CD14-positive monocyte (primary cell): ENCODE measurements at places on chromosomes 6 and 20.
A peak's percentile ranks its signal among the peaks of the same experiment; 100 is the strongest.

DNA sequence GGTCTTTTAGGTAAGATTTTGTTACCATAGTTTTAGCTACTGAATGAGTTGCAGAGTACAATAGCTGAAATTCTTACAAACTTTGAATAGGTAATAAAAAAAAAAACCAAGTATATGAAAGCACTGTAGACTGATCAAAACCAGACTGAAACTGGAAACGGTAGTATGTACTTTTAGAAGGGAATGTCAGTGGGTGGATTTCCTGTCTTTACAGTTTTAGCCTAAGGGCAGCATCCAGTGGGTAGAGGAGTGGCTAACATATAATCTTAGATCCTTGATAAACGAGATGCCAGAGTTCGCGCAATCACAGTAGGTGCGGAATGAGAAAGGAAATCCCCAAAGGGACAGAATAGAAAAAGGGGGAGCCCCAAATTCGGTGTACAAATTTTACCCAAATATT, 385.9 kb upstream of the RUNX2 start:
- DNase-seq, result no peak

DNA sequence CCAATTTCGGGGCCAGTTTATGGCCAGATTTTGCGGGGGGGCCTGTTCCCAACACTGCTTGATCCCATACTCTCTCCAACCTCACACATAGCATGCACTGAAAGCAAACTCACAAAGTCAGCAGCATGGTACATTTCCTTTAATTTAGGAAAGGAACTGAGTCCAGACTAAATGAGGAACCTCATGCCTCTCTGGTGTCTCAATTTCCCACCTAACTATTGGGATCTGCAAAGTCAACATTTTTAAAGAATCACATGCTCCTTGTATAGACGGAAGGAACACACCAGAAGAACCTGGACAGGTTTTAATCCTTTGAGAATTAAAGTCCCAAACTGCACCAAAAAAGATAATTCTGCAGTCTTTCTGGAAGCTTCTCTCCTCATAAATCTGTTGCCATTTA, 33.3 kb downstream of the FAM50B start:
- DNase-seq, result no peak

- no peak for DNase-seq
Measured at GRCh38 chr20:58889334-58889760, 36.8 kb downstream of the GNAS start.

- no peak for DNase-seq
Measured at GRCh38 chr6:20670750-20671149, 136.5 kb downstream of the CDKAL1 start.

DNA sequence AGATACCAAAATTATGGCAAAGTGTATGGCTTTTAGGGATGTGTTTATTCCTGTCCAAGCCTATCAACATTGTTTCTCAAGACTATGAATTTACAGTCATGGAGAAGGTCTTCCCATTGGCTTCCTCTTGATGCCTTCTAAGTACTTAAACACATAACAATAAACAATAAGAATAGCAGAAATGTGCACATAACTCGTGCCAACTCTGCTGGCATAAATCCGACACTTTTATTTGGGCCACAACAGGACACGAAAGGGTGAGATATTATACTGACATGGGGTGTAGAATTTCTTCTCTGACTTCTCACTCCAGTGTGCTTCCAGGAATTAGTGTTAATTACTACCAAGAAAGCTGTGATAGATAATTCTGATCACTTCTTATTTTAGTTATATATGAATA, 695.9 kb upstream of the SLC35B3 start:
- no peak for DNase-seq

- no peak for DNase-seq
Measured at GRCh38 chr6:92716638-92717037, 702.7 kb downstream of the EPHA7 start.

DNA sequence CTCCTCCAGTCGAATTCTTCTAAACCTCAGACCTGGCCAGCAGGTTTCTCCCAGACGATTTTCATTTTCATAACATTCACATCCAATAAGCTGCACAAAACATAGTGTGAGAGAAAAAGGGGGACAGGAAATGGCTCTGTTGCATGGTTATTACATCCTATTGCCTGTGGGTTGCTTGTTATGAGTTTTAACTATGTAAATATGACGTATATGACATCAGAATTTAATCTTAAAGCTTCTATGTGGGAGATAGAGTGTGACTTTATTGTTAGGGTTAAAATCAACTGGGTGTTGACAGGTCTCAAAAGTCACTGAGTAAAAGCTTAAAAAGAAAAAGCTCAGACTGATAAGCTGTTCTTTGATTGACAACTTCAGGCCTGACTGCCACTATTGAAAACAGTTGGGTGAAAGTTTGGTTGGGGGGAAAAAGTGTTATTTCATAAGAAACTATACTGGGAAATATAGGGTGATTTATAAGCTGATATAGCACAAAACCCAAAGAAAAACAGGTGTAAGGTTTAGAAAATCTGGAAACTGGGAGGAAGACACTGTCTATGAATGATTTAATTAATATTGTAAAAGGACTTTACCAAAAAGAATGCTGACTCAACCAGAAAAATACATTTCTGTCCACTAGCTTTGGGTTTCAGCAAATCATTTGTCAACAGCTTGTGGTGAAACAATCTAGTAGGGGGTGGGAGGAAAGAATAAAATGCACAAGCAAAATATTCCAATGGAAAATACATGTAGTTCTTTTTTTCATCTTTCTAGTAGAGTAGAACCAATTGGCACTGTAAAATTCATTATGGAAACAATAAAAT, 134.1 kb upstream of the CEP162 start:
- no peak for DNase-seq

- DNase-seq, result no peak
Measured at GRCh38 chr6:154350293-154350692, 6.3 kb downstream of the IPCEF1 start.

DNA sequence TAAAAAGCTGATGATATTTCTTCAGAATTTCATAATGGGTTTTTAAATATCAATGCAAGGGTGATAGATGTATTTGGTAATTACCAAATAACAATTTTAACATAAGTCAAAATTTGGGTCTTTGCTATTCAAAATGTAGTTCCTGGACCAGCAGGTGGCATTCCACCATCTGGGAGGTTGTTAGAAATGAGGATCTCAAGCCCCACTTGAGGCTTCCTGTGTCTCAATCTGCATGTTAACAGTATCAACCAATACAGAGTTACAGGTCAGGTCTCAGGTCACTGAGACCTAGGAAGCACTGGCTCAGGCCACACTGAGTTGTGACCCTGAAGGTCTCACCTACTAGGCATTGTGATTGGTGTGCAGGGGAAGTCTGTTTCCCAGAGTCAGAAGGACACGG, 57.2 kb upstream of the MTRF1L start:
- DNase-seq, result peak; percentile 12
